Activated gamma-delta T cell treated with Interleukin-2 at 50 U/mL for 16 hours (primary cell): ENCODE measurements at places on chromosomes 16 and 17.

GRCh38 chr17:18990331-18990730 is 14.2 kb downstream of the FAM83G start:
- no peak for DNase-seq

GRCh38 chr17:42017866-42018200 is 594 bp upstream of the DNAJC7 start:
- no peak for DNase-seq

- peak; percentile 30 for DNase-seq
Observed at GRCh38 chr16:529012-529575, 1.6 kb downstream of the CAPN15 start.

DNA sequence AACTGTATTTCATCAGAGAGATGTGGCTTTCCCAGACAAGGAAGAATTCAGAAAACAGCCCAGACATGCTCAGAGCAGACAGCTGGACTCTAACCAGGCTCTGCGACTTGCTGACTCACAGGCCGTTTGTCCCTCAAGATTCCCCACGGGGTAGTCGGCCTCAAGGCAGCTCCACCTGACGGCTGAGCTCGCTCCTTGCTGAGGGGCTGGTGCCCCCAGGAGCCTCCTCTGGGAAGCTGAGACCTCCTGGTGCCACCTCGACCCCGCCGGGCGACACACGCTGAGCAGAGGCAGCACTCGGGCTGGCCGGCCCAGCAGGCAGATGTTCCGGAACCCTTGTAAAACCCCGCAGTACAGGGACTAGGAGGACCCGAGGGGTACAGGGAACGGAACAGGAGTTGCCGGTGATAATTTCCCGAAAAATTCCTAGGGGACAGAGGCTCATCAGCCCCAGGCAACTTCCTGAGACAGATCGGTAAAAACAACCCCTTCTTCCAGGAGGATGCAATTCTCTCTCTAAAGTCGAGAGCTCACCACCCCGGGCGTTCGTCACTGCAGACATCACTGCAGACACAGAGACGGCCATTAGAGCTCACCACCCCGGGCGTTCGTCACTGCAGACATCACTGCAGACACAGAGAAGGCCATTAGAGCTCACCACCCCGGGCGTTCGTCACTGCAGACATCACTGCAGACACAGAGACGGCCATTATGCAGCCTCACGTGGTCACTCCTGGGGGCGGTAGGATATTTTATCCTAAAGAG is 19.9 kb downstream of the RPH3AL start:
- no peak for DNase-seq

- no peak for DNase-seq
Observed at GRCh38 chr16:11160676-11161115, 95.3 kb downstream of the SOCS1 start.

GRCh38 chr17:76199469-76199868 is 40.8 kb downstream of the RNF157 start:
- DNase-seq = peak; percentile 41

GRCh38 chr16:69852815-69853214 is 90.7 kb downstream of the WWP2 start:
- DNase-seq = no peak

DNA sequence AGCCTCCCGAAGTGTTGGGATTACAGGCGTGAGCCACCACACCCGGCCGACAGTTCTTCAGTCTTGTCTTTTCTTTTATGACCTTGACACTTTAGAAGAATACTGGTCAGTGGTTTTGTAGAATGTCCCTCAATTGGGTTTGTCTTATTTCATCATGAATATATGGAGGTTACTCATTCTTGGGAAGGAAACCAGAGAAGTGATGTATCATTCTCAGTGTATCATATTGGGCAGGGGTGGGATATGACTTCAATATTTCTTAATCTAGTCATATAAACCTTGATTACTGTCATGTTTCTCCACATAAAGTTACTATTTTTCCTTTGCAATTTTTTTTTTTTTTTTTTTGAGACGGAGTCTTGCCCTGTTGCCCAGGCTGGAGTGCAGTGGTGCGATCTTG is 36.9 kb downstream of the SNTB2 start:
- DNase-seq = no peak

DNA sequence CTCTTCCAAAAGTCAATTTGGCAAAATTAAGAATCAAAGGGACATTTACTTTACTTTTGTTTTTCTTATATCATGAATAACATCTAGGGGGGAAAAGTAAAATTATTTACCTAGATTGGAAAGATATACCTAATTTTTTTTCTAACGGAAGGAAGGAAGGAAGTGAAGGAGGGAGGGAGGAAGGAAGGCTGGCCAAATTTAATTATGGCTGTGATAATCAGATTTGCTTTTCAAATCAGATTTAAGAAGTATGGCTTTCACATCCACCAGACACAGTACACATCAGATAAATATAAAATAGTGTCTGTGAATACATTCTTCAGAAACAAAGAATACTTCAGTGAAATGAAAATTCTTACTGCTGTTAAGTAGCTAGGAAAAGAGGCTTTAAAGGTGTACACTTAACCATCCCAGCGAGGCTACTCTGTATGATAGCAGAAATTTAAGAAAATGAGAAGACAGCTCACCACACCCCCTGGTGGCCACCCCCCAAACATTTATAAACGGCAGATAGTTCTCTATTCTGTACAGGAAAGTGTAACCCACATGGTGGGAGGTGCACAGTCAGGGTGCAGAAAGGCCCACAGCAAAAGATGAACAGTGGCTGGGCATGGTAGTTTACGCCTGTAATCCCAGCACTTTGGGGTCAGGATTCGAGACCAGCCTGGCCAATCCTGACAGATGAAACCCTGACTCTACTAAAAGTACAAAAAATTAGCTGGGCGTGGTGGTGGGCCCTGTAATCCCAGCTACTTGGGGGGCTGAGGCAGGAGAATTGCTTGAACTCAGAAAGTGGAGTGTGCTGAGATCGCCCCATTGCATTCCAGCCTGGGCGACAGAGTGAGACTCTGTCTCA is 150.8 kb downstream of the SSH2 start:
- peak; percentile 86 for DNase-seq

- DNase-seq = no peak
Observed at GRCh38 chr17:75590849-75591721, 3.5 kb downstream of the MYO15B start.

GRCh38 chr16:54953461-54953860 is 22.8 kb downstream of the IRX5 start:
- DNase-seq = no peak

- no peak for DNase-seq
Observed at GRCh38 chr17:78680436-78680835, 101.6 kb downstream of the CYTH1 start.

- DNase-seq = no peak
Observed at GRCh38 chr17:73498886-73499554, 145.2 kb downstream of the SDK2 start.
